ENCODE measurements at places on chromosomes 5 and 9.

DNA sequence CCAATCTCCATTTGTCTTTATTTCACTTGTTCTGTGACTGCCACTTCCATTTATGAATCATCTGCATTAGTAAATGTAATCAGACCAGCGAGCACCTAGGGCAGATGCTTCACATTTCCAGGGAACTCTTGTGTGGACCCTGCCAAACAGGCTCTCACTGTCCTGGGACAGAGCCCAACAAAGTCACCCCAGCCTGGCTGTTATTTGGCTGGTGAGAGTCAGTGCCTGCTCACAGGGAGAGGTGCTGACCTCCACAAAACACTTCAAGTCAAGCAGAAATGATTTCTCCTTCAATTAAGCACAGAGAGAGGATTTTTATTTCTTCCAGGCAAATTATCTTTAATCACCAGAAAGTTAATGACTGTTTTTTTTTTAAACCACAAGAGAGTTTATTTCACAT lies 568.0 kb downstream of the MTRR start:
- DNase-seq, result peak; percentile 78

GRCh38 chr9:73093740-73094379 lies 57.8 kb upstream of the ANXA1 start:
- no peak for DNase-seq

- peak; percentile 68 for DNase-seq
Observed at GRCh38 chr9:121958530-121958929, 134.6 kb downstream of the TTLL11 start.

DNA sequence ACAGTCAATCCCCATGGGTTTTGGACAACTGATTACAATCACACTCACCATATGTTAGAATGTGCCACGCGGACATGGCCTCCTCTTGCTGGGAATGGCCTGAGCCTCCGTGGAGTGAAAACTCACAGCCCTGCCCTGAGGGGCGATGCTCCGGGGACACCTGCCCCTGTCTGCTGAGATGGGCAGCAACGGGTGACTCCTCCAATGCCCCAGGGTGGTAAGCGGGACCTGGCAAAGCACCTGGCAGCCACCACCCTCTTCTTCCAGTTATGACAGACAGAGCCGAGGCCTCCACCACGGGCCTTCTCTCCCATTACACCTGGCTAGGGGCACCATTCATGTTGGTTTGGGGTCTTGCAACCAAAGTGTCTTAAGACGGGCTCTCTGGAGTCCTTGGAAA lies 94.9 kb upstream of the COL5A1 start:
- no peak for DNase-seq

DNA sequence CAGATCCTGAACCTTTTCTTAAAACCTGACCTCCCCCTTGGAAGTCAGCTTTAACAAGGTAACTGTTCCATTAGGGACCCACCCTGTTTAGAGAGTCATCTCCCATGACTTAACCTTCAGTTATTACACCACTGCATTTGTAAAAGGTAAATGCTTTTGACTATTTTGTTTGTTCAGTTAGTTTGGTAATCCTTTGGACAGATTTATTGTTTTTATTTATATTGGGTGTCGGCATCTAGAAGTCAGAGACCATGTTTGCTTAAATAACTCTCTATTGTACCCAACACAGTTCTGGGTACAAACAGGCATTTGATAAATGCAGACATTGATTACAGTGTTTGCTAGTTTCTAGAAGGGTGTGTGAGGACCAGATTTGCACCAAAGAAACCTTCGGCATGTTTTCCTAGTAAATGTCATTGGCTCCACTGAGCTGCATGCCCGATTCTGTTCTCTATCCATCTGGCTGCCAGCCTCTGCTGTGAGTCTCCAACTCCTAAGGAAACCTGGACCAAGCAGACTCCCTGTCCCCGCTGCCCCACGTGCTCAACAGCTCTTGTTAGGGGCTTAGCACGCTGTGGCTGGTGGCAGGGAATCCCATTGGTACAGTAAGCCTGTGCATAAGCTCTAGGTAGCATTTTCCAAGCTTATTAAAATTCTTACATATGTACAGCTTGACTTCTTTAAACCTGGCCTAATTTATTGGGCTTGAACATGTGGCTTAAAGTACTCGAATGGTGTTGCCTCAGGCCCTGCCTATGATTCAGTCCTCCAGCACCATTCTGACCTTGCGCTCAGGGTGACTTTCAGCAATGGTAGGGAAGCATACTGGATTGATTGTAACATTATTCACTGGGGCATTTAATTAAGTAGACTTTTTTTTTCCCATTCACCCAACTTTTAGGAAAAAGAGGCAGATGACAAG lies 6.6 kb downstream of the PCBD2 start:
- no peak for DNase-seq

- no peak for DNase-seq
Observed at GRCh38 chr5:9165546-9165945, 380.3 kb downstream of the SEMA5A start.

GRCh38 chr5:54722846-54723433 lies 205.4 kb downstream of the SNX18 start:
- DNase-seq, result no peak

DNA sequence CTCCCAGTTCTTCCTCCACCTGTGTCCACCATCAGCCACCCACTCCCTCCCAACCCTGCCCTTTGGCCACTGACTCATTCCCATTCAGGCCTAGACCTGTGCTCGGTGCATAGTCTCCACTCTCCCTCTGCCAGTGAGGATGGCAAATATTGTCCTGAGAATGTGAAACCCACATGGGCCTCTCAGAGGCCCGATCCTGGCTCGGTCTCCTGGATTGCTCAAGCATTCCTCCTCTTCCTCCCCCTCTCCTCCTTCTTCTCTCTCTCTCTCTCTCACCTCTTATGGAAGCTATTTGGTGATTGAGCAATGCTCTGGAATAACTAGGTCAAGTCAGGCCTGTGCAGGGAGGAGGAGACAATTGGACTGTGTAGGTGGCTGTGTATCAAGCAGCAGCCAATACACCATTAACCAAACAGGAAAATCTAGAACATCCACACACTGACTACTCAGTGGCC lies 99.9 kb downstream of the KLF4 start:
- DNase-seq, result no peak

- DNase-seq, result no peak
Observed at GRCh38 chr5:178416919-178417318, 173.3 kb downstream of the COL23A1 start.

- DNase-seq, result no peak
Observed at GRCh38 chr5:153079396-153079795, 411.1 kb upstream of the GRIA1 start.

Measured in NCI-H69 (cell line).